ENCODE measurements at places on chromosomes 3 and 15. TPM values are rescaled to one million over a fixed set of nuclear protein-coding genes. Genes with fewer than 3 reads are reported as not detected.

The ACKR4 gene
- 1.4 TPM for total RNA-seq

The NDN gene
- total RNA-seq, result 41.5 TPM

The CCR3 gene
- total RNA-seq, result not detected

The CACNA1D gene
- 0.14 TPM for total RNA-seq

The CFAP20DC gene
- total RNA-seq, result 1.6 TPM

The NMD3 gene
- total RNA-seq, result 77.0 TPM

The WDR49 gene
- under 0.01 TPM for total RNA-seq

The FANCD2OS gene
- total RNA-seq, result not detected

The TM4SF1 gene
- 483 TPM for total RNA-seq

The HDC gene
- total RNA-seq, result not detected

The NDUFB5 gene
- 182 TPM for total RNA-seq

The SRGAP3 gene
- total RNA-seq, result 6.7 TPM

The HTR3E gene
- not detected for total RNA-seq

The GCNT3 gene
- total RNA-seq, result 0.14 TPM

The GMPPB gene
- 30.5 TPM for total RNA-seq

The CCR2 gene
- not detected for total RNA-seq

The GUCA1C gene
- total RNA-seq, result not detected

The PRSS50 gene
- total RNA-seq, result not detected

The FAM81A gene
- 0.18 TPM for total RNA-seq

The MKRN3 gene
- 1.4 TPM for total RNA-seq
